ENCODE measurements at places on chromosomes 13 and 19. TPM values are rescaled to one million over a fixed set of nuclear protein-coding genes. Genes with fewer than 3 reads are reported as not detected.
A peak's percentile ranks its signal among the peaks of the same experiment; 100 is the strongest.

DNA sequence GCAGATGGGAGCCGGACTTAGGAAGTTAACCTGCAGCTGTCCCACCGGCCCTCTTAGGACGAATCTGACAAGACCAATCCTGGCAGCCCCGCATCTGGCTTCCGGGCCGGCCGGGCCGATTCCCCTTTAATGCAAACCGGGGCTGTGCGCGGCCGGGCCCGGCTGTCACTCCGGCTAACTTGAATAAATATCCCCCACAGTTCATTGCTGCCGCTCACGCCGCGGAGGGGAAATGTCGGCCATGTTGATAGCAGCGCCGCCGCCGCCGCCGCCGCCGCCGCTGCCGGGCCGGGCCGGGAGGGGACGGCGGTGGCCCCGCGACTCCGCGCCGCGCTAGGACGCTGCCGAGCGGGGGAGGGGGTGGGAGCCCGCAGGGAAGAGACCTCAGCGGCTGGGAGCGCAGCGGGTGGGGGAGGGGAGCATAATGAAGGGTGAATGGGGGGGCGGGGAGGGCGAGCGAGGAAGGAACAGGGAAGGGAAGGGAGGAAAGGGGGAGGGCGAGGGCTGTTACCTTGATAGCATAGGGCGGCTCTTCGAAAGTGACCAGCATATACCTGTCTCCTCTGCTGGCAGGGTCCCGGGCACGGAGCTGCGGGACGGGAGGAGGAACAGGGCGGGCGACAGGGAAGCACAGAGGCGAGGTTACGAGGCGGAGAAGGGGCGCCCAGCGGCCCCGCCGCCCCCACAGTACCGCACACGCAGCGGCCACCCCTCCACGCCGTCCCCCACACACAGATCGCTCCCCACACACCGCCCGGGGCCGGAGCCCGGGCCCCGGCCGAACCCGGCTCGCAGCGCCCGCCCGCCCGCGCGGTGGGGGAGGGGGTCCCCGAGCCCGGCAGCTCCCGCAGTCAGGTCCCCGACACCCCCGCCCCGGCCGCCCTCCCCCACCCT is 1.1 kb downstream of the INTS6 start:
- H3K4me1 ChIP-seq: peaks cover 44% of the 10 kb centered on the region
- peak overlapping the region; percentile 79 for H3K27ac ChIP-seq
- peaks cover 19% of the 10 kb centered on the region for H3K36me3 ChIP-seq
- DNase-seq: peak; percentile 87
- no peaks in the 10 kb centered on the region for H3K27me3 ChIP-seq

- H3K4me1 ChIP-seq: peaks cover 5% of the 10 kb centered on the region
- H3K27ac ChIP-seq: no peak overlapping the region
- H3K27me3 ChIP-seq: no peaks in the 10 kb centered on the region
- H3K36me3 ChIP-seq: no peaks in the 10 kb centered on the region
Measured at GRCh38 chr19:17796013-17796837, 1.3 kb downstream of the B3GNT3 start.

DNA sequence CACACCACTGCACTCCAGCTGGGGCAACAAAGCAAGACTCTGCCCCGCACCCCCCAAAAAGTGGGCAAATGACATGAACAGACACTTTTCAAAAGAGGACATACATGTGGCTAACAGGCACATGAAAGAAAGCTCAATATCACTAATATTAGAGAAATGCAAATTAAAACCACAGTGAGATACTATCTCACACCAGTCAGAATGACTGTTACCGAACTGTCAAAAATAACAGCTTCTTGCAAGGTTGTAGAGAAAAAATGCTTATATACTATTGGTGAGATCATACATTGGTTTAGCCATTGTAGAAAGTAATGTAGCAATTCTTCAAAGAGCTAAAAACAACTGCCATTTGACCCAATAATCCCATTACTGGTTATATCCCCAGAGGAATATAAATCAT is 99.5 kb upstream of the SPATA13 start:
- H3K36me3 ChIP-seq: no peaks in the 10 kb centered on the region
- H3K27ac ChIP-seq: no peak overlapping the region
- no peak for DNase-seq
- peaks cover 2% of the 10 kb centered on the region for H3K4me1 ChIP-seq

GRCh38 chr19:8684001-8684902 is 14.3 kb downstream of the ACTL9 start:
- H3K27ac ChIP-seq: no peak overlapping the region
- H3K4me3 ChIP-seq: peak overlapping the region; percentile 34
- no peaks in the 10 kb centered on the region for H3K36me3 ChIP-seq
- no peak for DNase-seq

GRCh38 chr13:51636349-51636890 is 52.2 kb downstream of the WDFY2 start:
- no peak for DNase-seq
- H3K36me3 ChIP-seq: no peaks in the 10 kb centered on the region
- H3K27ac ChIP-seq: no peak overlapping the region
- H3K4me3 ChIP-seq: no peak overlapping the region
- H3K4me1 ChIP-seq: peaks cover 27% of the 10 kb centered on the region

Gene NEK5
- total RNA-seq: not detected
